ENCODE measurements at places on chromosomes 7 and 10.

DNA sequence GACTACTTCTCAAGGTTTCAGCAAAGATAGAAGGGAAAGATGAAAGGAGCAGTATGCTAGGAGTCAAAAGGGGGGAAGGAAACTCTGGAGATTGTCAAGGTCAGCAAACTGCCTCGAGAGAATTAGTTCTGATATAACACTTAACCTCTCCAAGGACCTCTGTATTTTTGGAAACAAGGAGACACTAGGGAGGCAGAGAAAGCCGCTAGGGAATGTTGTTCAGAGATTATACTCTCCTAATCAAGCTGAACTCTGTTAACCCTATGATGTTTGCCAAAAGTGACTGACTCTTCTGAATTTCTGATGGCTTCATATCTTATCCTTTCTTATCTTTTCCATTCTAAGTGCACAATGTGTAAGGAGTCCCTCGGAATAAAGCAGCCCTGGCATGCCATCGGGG, 27.1 kb downstream of the CREM start:
- no peak for DNase-seq

DNA sequence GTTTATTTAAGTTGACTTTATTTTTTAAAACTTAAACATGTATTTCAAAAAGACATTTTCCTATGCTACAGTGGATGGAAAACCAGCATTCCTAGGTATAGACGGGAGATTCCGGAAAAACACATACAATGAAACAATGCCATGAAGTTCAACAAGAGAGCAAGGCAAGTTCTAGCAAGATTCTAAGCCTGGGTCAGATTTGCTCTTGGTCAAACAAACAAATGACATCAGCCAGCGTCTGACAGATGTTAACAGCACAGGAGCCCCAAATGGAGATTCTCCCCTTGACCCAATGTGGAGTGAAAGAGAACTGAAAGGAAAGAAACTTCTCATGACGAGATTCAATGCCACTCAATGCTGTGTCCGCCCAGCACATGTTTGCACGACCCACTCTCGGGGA, 149.9 kb downstream of the NEURL1 start:
- no peak for DNase-seq

GRCh38 chr10:23193435-23194074, 1.4 kb downstream of the PTF1A start:
- DNase-seq, result no peak

- DNase-seq, result no peak
Observed at GRCh38 chr10:132974249-132974796, 32.0 kb upstream of the CFAP46 start.

- no peak for DNase-seq
Observed at GRCh38 chr10:29643771-29644501, 9.2 kb upstream of the SVIL start.

DNA sequence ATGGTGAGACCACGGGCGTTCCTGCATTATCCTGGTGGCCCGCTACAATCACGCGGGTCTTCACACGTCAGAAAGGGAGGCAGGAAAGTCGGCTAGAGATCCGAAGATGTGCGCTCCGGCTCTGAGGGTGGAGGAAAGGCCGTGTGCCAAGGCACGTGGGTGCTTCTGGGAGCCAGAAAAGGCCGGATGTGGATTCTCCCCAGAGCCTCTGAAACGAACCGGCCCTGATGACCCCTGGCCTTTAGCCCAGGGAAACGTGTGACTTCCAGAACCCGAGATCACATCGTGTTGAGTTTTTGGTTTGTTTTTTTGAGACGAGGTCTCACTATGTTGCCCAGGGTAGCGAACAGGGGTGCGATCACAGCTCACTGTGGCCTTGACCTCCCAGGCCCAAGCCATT, 244.2 kb downstream of the ELFN1 start:
- DNase-seq, result no peak

- DNase-seq, result no peak
Observed at GRCh38 chr10:5905854-5906507, 15.9 kb downstream of the FBH1 start.

- no peak for DNase-seq
Observed at GRCh38 chr7:155602156-155602555, 42.3 kb upstream of the RBM33 start.

GRCh38 chr10:90968328-90969081, 47.6 kb upstream of the ANKRD1 start:
- peak; percentile 48 for DNase-seq

DNA sequence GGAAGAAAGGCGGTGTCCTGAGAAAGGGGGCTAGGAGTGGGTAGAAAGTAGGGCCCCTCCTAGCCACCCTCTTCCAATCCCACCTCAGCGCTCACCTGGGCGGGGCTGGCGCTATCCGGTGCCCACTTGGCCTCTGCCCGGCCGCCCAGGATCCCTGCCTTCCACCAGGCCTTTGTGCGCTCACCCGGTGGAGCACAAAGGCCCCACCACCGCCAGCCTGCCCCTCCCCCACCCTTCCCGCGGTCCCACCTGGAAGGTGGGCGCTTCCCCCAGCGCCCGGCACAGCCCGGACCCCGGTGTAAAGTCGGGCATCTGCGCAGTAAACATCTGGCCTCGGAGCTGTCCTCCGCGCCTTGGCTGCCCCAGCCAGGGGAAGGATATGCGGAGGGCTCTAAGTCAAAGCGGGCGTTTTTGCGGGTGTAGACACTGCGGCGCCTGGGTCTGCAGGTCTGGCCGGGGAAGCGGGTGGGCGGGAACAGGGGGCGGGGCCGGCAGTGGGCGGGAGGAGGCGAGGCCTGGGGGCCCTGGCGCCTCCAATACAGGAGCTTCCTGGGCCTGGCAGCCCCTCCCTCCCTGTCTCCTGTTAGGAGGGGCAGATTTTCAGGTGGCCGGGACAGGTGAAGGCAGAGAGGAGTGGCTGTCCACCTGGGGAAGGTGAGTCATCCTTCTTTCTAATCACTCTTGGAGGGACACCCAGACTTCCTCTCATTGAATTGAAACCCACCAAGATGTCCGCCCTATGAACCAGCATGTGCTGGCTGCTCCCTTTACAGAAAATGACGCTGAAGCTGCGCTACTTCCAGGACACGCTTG, 49.3 kb downstream of the PNLIPRP2 start:
- DNase-seq, result no peak

GRCh38 chr7:153530441-153530840, 521.8 kb upstream of the DPP6 start:
- DNase-seq, result no peak

DNA sequence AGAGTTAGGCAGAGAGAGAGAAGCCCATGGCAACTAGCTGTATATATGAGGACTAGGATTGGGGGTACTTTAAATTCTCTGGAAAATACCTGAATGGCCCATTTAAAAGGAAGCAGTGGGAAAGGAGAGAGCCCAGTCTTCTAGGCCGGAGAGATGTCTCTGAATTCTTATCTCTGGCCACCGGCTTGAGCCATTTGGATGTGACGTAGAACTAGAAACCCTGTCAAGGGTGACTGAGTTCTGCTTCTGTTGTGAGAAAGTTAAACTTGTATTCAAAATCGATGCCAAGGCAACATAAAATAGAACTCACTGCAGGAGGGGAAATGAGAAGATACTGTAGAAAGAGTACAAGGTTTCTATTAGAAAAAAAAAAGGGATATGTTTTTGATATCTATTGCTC, 6.3 kb upstream of the GSTK1 start:
- no peak for DNase-seq

DNA sequence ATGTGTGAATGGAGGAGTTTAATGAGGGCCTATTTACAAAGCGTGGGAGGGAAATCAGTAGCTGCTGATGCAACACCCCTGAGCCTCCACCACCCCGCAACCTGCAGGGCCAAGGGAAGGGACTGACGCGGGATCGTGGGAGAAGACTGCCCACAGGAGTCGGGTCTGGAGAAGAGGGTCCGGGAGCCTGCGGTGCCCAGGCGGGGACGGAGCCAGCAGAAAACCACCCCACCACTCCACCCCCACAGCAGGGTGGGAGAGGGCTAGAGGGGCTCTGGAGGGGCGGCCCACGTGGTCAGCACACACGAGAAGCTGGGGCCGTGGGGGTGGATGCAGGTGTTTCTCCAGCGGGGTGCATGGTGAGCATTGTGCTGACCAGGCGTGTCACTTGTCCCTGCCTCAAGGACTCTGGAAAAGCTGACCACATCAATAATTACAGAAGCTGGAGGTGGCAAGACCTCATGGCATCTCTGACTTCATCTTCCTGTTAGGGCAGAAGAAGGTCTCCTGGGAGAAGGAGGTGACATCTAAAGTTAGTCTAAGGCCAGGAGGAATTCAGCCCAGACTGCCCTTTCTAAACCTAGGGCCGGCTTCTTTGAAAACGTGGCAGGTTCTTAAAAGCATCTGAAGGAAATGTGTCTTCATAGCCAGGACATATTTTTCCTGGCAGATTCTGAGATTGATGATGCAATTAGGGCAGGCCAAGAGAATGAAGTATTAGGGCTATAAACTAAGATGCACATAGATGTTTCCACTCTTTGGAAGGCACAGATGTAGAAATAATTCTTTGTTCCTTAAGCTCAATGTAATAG, 150.9 kb downstream of the RGS10 start:
- DNase-seq, result no peak

DNA sequence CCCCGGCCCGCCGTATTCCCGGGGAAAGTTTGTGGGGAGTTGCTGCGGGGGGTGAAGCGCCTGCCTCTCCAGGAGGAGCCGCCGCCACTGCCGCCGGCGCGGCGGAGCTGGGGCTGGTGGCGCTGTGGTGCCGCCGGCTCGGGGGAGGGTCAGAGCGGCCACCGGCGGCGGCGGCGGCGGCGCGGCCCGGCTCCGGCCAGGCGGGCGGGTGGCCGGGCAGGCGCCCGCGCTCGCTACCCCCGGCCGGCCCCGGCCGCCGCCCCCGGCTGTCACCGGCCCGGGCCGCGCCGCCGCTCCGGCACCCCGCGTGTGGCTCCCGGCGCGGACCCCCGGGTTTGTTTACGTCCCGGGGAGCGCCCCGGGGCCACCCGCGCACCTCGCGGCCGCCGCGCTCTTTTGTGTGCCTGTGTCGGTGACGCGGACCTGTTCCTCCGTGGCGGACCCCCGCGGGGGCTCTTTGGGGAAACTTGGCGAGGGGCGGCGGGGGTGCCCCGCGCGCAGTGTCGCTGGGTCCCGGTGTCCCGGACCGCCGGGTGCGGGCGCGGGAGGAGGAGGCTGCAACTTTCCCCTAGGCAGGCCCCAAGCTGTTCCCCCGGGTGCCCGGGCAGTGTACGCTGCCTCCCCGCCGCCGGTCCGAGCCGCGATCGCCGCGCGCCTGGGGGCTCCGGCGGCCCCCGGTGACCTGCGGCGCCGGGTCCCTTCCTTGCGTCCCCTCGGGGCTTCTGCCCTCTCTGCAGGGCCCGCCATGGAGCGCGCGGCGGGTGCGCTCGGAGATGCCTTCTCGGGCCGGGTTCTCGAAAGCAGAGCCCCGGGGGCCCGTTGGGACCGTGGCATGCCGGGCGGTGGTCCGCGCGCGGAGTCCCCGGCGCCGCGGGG, 593 bp upstream of the CUX1 start:
- DNase-seq, result no peak

GRCh38 chr10:121081306-121081705, 230.1 kb downstream of the WDR11 start:
- DNase-seq, result no peak

DNA sequence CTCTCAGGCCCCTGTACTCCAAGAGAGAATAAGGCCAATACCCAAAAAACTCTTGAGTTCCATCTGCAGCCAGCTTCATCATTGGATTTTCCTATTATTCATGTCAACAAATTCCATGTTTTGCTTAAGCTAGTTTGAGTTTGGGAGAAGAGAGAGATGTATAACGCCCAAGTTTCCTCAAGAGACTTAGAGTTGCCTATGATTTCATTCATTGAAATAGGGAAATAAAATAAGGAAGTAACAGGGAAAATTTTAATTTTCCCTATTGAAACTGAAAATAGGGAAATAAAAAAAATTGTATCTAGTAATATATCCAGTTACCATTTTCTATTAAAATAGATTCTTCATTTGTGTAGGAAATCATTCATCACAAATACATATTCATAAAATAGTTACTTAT, 66.5 kb upstream of the SVIL start:
- DNase-seq, result no peak

DNA sequence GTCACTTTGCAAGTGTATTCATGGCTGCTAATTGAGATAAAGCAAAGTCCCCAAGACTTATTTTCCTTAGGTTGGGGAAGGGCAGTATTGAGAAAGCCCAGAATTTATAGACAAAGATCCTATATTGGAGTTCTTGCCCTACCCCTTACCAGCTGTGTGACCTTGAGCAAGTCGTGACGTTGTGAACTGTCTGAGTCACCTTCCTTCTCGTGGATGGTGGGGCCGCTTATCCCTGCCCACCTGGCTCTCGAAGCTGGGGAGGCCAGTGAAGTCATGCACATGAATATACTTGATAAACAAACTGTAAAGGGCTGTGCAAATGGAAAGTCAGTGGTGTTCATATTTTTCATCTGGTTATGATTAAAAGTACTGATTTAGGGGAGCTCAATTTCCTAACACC, 127.4 kb downstream of the TACC2 start:
- DNase-seq, result no peak
